ENCODE measurements at places on chromosomes 2 and 18.

GRCh38 chr2:229407170-229407569 is 136.1 kb upstream of the PID1 start:
- DNase-seq, result peak; percentile 93

DNA sequence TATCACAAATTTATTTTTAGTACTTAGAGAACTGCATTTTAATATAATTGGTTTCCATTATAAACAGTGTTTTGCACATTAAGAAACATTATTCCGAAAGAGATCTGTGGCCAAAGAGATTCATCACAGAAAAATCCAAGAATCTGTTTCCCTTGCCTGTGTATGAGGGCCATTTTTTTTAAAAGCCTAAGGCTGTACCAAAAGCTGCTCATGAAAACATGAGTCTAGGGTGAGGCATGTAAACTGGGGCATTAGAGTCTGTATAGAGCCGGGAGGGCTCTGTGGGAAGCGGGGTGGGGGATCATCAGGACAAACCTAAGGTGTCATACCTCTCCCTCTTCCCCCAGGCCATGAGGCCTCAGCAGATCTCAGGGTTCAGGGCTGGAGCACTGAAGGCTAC is 223.8 kb downstream of the FBXO15 start:
- DNase-seq, result no peak

- no peak for DNase-seq
These were observed 35.5 kb downstream of the PNO1 start for GRCh38 chr2:68193144-68193543.

GRCh38 chr2:20416723-20417122 is 30.2 kb upstream of the RHOB start:
- DNase-seq, result no peak

DNA sequence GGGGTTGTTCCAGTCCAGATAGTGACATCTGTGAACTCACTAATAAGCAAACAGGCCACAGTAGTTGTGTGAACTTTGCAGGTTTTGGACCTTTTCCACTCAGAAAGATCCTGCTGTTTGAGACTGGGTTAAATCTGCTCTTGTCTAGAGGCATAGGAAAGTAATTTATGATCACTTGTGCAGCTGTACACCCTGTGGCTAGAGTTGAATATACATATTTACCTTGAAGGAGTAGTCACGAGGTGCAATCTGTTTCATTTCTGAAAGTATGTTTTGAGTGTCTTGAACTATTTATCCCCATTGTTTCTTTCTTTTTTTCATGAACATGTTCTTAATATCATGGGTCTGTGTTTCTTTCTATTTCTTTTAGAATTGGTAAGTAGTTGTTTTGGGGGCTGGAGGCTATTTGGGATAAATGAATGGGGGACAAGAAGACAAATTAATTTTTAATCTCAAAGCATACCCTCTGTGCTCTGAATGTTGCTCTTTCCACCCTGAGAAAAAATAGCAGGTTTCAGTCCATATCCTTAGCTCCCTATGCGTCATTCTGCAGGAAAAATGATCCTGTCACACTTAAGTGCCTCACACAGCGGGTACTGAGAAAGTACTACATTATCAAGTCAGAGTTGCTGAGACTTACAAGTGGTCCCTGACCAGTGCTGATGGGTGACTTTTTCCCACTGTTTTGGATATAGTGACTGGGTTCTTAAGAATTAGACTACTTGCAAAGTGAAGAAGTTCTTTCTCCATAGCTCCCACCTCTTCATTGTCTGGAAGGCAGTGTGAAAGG is 28.2 kb downstream of the DCC start:
- DNase-seq, result no peak

DNA sequence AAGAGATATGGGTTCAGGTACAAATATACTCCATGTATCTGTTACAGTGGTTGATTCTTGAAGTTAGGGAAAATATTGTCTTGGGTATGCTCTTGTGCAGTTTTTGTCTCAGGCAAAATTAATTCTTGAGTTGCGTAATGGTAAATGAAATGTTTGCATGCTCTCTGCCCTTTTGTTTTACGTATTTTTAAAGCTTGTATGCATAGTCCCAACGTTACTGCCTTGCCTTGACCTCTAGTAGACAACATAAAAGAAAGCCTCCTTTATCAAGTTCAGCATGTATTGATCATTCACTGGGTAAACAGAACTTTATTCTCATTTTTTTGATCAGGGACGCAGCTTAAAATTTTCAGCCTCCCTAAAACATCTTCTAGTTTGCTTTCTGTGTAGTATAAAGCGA is 283.1 kb downstream of the THSD7B start:
- DNase-seq, result no peak

DNA sequence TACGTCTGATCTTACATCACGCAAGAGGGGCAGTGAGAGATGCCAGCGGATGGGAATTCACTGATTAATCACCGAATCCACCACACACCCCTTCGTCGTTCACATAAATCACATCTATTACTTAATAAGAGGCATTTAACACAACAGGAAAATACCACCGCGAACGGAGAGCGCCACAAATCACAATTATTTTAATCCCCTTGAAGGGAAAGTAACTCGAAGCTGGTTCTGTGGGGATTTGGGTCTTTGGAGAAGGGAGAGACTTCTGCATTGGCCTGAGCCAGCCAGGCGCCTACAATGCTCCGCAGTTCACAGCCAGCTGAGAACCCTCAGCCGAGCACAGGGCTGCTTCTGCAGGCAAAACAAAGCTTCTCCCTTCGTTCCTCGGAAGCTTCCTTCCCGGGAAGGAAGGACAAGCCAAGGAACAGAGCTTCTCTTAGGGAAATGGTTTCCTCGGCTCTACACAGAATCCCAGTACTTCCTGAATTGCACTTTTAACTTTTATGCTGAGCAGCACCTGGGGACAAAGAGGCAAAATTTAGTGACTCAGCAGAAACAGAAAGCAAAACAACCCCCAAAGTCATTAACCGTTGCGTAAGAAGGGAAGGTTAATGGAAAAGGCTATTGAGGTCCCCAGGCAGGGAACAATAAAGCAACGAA is at the start of gene LRP1B:
Gene LRP1B, minus strand, starts transcription at position 7 of the 660 bp plus-strand sequence. CDS start 287 bp downstream, outside the sequence.
- no peak for DNase-seq

DNA sequence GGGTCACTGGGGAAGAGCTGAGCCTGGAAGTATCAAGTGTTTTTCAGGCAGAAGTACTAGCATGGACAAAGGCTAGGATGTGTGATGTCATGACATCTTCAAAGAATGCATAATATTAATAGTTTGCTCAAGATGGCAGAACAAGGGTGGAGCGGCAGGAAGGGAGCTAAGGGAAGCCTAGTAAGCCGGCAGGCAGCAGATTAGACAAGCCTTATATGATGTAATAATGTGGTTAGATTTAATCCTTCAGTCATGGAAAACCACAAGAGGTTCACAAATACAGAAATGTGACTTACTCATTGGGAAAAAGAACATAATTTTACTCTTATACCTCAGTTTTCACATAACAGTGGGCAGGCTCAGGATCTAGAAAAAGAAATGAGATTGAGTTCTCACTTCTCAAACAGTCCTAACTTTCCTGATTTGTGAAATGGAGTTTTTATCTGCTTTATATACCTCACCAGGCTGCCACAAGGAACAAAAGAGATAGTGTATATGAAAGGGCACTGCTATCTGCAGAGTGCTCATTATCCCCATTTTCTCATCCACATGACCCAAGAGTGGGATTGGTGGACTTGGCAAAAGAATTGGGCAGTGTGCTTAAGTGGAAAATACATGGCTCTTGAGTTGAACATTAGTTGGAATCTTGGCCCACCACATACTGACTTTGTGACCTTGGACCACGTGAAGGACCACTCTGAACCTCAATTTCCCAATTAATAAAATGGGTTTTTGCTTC is 89.1 kb upstream of the LHCGR start:
- DNase-seq, result no peak

DNA sequence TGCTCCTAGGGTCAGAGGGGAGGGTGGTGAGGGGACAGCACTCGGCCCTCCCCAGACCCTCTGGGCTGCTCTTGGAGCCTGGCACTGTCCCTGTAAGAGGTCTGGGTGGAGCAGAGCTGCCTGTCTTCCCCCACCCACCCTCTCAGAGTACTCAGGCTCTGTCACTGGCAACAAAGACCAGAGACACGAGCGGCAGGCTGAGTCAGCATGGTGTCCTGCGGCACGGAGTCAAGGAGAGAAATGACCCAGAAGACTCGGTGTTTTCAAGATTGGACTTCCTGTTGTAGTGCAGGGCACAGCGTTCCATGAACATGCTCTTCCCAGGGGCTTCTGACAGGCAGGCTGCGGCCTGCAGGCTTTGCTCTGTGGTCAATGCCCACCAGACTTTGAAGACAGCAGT is 19.9 kb downstream of the SIGLEC15 start:
- DNase-seq, result no peak

DNA sequence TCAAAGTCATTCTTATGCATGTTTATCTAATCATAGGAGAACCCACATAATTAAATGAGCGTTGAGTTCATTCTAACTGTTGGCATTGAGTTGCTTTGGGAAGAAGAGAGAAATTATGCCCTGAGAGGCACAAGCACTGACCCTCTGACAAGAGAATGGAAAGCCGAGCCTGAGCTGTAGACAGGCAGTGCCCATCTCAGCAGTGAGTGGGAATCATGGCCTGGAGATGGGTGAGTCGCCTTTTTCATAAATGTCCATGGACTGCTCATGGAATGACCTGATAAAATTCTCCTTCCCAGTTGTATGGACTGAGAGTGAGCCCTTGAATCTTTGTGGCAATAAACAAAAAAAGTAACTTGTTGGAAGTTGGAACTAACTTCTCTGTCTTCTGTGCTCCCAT is 21.4 kb upstream of the MYO3B start:
- no peak for DNase-seq

DNA sequence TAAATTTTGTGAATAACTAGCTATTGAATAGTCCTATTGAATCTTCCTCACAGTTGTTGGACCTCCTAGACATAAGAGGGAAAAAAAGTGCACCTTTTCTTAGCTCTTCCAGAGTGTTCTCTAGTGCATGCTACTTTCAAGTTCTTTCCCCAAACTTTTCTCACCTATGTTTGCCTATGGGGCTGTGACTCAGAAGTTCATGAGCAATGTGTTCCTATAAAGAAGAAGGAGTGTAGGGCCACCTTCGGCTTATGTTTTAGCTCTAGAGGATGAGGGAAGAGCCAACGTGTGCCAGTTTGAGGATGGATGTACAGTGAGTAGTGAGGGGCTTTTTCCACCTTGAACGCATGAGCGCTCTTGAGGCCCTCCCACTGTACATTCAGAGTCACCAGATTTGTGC is 27.0 kb upstream of the HNMT start:
- DNase-seq, result no peak

DNA sequence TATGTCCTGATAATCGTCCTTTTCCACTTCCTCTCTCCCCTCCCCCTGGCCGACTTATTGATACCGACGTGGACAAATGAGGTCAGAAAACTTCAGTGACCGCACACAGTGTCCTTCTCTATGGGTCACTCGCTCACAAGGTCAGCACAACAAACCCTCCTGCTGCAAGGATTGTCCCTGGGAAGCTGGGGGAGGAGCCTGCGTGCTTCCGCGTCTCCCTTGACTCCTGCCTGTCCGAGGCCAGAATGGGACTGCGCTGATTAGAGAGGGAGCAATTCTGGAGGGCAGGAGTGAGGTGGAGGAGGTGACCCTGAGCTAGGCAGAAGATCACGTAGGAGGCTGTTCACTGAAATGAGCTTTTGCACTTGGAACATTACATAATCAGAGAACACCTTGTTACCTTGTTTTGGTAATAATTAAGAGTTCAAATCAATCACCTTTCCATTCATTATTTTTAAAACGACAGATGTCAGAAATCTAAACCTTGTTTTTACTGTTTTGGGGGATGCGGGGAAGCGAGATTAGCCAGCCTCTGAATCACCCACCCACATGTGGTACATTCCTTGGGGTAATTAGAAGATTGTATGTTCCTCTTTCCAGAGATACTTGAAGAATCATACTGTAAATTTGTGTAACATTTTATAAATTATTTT is 70.6 kb downstream of the CTAGE1 start:
- no peak for DNase-seq

DNA sequence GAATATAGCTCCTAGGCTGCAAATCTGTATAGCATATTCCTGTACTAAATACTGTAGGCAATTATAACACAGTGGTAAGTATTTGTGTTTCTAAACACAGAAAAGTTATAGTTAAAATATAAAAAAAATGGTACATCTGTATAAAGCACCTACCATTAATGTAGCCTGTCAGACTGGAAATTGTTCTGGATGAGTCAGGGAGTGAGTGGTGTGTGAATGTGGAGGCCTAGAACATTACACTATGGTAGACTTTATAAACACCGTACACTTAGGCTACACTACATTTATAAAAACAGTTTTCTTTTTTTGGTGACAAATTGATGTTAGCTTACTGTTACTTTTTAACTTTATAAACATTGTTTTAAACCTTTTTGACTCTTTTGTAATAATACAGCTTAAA is 226.3 kb downstream of the CCDC85A start:
- no peak for DNase-seq

GRCh38 chr2:25897506-25897905 is 19.2 kb upstream of the ASXL2 start:
- no peak for DNase-seq

DNA sequence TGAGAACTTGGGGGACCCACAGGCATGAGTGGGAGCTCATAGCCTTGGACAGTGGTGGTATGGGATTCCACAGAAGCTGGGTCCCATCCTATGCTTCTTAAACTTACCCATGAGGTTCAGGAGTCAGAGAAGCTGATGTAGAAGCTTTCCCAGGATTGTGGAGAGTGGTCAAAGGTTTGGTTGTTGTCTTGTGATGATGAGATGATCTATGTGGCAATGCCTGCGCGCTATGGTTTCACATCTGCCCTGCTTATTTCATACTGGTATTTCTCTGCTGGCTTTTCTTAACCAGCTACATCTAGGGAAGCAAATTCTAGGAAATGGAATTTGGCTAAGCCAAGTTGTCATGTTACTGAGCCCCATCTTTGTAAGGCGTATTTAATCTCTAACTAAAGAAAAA is 168.6 kb downstream of the ZNF407 start:
- no peak for DNase-seq
